ENCODE measurements at places on chromosomes 5 and 9.

- no peak for DNase-seq
Measured at GRCh38 chr5:157855404-157855994, 3.4 kb downstream of the CLINT1 start.

GRCh38 chr9:71819115-71819739, 50.9 kb upstream of the CEMIP2 start:
- peak; percentile 9 for DNase-seq

- no peak for DNase-seq
Measured at GRCh38 chr5:95027151-95027721, 257.7 kb downstream of the MCTP1 start.

DNA sequence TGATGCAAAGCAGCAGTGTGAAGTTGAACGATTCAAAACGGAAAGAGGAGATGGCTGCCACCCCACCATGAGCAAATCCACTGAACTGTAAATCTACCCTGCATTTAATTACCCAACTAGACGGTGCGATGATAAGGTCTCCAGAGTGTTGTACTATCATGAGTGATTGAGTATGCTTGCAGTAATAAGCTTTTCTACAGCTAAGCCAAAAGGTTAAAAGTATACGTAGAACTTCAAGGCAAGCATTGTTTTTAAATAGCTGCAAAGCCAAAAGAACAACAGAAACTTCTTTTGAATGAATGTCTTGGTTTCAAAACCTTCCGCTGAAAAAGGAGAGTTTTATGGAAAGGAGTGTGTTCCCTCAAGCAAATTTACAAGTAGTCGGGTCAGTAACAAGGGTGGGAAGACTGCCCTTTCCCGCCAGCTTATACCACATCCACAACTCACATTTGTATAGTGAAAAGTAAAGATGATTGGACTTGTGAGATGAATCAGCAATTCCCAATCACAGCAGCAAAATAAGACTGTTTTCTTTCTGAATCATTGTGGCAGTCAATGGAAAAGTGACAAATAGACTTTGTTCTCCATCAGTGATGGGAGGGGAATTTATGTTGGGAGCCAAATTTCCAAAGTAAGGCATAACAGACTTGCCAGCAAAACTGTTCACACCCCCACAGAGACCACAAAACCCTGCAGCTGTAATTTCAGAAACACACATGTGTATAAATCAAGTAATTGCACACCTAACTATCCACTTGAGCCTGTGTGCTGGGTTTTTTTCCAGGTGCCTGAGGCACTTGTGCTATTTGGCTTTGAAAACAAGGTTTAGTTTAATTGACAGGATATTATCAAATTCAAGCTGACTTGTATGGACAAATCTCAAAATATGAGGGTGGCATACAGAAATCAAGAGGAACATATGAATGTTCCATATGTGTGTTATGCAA, 407.7 kb upstream of the GRAMD2B start:
- no peak for DNase-seq

GRCh38 chr5:160342413-160342941, 27.9 kb downstream of the C1QTNF2 start:
- no peak for DNase-seq

Data from anterior cingulate cortex (tissue), 58 donors.